ENCODE measurements at places on chromosomes 2 and 18.

GRCh38 chr2:170332676-170333402, 154.9 kb downstream of the MYO3B start:
- DNase-seq: no peak

DNA sequence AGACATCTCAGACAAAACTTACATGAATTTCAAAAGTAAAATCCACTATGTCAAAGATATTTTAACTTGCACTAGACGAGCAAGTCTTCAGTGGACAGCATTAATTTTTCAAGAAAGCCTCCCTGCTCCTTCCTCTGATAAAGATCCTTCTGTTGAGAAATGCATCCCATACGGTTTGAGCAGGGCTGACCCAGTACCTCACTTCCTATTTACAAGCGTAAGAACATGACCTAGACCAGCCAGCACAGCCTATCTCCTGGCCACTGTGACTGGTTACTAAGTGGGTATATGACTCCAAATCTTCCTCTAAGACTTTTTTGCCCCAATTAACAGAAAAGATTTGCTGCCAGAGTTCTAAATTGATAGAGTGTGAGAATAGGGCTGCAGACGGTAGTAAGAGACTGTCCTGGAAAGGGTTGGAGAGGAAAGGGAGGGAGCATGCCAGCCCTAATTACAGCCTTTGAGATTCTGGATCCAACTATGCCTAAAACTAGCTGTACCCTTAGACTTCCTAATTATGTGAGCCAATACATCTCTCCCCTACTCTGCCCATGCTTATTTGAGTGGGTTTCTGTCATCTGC, 108.4 kb downstream of the PRELID3A start:
- DNase-seq: no peak

- no peak for DNase-seq
These were observed 26.5 kb upstream of the ABI2 start for GRCh38 chr2:203301667-203302066.

- DNase-seq: no peak
These were observed 276.4 kb downstream of the RPIA start for GRCh38 chr2:88967844-88968243.

- DNase-seq: no peak
These were observed 16.9 kb upstream of the RGPD4 start for GRCh38 chr2:107809835-107810234.

DNA sequence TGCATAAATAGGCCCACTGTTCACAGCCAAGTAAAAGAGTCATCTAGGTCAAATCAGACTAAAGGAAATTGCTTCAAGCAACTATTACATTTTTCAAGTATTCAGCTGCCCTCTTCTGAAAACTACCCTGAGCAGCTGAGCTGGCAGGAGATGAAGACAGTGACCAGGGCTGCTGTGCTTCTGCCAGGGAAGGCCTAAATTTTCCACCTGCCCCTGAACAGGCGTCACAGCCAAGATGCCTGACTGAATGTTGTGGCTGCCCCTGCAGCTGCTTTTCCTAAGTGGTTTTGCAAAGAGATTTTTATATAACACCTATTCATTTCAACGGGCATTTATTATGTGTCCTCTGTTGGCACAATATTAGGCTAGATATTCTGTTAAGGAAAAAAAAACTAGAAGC, 96.7 kb upstream of the RPE start:
- no peak for DNase-seq

- DNase-seq: no peak
These were observed 9.9 kb downstream of the EPAS1 start for GRCh38 chr2:46306988-46307655.

GRCh38 chr2:226795281-226796011, 4.2 kb downstream of the IRS1 start:
- peak; percentile 40 for DNase-seq

- no peak for DNase-seq
These were observed 180.0 kb upstream of the MMADHC start for GRCh38 chr2:149767516-149767974.

GRCh38 chr2:25374827-25375226, 33.1 kb upstream of the DNMT3A start:
- no peak for DNase-seq

- DNase-seq: no peak
These were observed 100.0 kb downstream of the MAP2 start for GRCh38 chr2:209523867-209524266.

GRCh38 chr18:74342416-74343043, 26.9 kb downstream of the C18orf63 start:
- no peak for DNase-seq

GRCh38 chr2:26466662-26467310, 11.1 kb downstream of the OTOF start:
- DNase-seq: no peak

- DNase-seq: no peak
These were observed 4.7 kb downstream of the MYO5B start for GRCh38 chr18:50190236-50190635.

DNA sequence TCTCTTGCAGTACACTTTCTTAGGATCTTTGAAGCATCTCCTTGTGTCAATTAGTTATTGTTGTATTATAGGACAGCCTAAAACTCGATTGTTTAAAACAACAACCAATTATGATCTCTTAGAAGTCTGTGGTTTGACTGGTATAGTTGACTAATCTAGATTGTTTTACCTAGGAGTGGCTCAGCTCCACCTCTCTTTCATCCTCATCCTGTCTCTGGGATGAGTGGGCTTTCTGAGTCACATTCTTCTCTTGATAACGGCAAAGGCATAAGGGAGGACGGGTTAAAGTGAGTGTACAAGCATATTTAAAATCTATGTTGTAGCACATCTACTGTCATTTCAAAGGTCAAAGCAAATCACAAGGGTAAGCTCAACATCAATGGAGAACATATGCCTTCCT, 102.3 kb upstream of the GULP1 start:
- DNase-seq: no peak

DNA sequence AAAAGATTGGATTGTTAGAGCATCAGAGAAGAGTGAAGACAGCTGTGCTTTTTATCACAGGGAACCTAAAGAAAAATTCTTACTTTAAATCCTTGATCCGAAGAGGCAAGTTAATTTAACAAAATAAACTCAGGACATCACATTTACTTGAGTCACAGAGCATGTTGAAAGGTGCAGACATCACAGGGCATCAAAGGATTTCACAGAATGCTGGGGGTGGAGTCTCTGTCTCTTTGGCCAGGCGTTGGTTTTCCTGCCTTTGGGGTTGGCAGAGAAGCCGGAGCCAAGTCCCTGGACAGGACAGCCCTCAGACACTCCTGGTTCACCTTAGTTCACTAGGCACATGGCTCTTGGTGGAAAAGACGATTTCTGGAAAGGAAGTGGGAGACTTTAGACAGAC, 56.3 kb downstream of the SH3RF3 start:
- DNase-seq: peak; percentile 83

DNA sequence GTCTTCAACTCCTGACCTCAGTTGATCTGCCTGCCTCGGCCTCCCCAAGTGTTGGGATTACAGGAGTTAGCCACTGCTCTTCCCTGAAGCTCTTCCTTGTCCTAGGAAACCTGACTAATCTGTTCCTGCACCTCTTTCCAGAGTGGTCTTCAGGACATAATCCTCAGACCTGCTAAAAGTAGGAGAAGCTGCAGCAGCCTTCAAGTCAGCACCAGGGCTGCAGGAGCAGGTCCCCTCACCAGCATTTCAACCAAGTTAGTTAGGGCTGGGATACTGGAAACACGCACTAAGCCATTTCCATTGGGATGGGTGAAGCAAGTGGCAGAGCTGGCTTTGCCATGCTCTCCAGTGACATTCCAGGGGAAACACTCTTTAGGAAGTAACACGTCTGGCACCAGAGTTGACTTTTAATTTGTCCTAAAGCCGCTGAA, 9.9 kb downstream of the NCL start:
- no peak for DNase-seq

GRCh38 chr18:8326763-8327394, 282.4 kb upstream of the RAB12 start:
- no peak for DNase-seq

DNA sequence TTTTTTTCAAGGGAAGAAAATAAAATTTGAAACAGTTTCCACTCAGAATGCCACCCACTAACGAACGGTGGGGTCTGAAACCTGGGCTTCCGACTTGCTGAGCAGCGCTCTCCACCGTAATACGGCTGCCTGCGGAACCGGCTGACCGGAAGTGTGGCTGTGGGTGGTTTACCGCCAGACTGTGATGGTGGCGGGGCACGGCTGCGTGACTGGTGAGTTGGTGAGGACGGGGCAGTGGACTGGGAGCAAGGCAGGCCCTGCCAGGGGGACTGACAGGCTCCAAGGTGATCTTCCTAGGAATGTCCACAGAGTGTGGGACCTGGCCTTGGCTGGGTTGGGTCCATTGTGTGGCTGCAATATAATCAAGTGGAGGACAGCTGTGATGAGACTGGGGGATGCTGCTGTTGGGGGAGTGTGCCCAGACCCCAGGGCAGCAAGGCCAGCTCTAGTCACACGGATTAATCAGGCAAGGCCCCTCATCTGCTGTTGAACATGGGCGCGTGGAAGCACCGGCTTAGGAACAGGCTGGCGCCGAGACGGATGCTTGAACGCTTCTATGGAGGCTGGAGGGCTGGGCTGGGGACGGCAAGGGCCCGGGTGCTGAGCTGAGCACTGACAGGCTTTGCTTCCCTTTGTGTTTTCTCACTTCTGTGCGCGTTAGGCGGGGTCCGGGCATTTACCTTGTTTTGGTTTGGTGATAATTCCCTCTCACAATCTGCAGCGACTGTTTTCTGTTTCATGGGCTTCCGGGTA, 357.7 kb upstream of the SPRED2 start:
- DNase-seq: no peak

GRCh38 chr18:3121259-3121658, 98.5 kb downstream of the MYOM1 start:
- DNase-seq: no peak

GRCh38 chr18:46867367-46868143, 49.8 kb downstream of the PIAS2 start:
- DNase-seq: no peak

DNA sequence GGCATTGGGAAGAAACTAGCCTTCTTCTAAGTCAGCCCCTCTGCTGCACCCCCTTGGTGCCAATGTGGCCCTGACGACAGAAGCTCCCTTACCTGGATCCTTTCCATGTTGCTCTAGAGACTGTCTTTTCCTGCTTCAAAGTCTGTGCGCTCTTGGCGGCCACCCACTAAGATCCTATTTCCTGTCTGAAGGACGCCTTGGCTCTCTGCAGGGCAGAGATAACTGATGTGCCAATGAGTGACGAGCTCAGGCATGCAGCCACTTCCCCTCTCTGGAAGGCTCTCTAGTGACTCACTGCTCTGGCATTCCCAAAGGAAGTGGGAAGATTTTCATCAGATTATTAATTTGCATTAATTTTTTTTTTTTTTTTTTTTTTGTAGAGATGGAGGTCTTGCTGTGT, 273.5 kb downstream of the CDH20 start:
- peak; percentile 85 for DNase-seq

- DNase-seq: no peak
These were observed 5.7 kb upstream of the PTPRN start for GRCh38 chr2:219314804-219315468.

DNA sequence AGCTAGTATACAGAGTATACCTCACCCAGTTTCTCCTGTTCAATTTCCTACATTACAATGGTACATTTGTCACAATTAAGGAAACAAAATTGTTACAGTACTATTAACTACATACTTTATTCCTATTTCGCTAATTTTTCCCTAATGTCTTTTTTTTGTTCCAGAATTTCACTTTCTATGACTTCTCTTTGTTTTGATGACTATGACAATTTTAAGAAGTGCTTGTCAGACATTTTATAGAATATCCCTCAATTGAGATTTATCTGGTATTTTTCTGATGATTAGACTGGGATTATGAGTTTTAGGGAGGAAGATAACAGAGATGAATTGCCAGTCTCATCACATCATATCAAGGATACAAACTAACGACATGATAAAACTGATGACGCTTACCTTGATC, 211.8 kb upstream of the STON1 start:
- DNase-seq: no peak

- DNase-seq: no peak
These were observed 93.9 kb downstream of the FARSB start for GRCh38 chr2:222561817-222562645.

GRCh38 chr2:127859712-127860085, 1.7 kb upstream of the POLR2D start:
- DNase-seq: no peak

- no peak for DNase-seq
These were observed 209.3 kb downstream of the SLC4A3 start for GRCh38 chr2:219836647-219837177.

DNA sequence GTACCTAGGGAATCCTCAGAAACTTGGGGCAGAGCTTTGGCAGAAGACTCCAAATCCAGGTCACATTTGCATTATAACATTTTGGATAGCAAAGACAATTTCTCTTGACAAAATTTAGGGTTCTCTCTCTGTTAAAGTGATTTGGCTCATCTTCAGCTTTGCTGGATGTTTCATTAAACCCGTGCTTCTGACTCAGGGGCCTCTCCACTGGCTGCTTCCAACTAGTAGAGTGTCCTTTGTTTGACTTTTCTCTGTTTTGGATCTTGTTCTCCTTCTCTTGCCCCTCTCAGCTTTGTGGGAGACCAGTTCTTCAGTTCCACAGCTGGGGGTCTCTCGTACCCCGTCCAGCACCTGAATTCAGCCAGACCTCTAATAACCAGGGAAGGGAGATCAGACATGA, 145.6 kb downstream of the PLCL1 start:
- DNase-seq: no peak
